ENCODE measurements at places on chromosomes 12 and 14.

DNA sequence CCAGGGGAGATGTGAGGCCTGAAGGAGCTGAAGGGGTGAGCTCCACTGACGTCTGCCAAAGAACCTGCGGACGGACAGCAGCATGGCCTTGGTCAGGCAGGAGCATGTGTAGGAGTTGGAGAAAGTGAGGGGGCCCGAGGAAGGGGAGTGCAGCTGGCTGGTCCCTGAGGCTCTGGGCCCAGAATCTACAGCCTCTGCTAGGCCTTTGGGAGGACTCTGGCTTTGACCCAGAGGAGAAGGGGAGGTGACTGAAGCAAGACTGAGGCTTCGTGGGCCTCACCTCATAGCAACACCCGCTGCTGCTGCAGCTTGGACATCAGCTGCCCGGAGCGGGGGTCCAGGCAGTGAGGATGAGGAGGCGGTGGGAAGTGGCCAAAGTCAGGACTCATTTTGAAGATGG lies 216.6 kb upstream of the FKBP4 start:
- DNase-seq = no peak

DNA sequence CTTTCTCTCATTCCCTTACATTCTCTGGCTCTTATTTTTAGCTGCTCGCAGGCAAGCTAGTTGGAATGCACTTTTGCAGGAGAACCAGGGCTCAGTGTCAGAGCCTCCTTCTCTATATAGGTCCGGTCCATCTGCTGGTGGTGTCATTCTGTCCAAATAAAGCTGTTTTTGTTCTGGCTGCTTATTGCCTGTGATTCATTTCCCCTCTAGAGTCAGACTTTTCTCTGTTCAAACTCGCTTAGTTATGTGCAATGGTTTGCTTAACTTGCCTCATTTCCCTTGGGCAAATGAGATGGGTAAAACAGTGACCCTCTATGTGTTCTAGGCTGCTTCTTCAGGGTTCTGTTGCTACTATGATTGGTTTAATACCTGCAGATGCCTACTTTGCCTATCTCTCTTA lies 2.9 kb downstream of the SMARCD1 start:
- DNase-seq = no peak

DNA sequence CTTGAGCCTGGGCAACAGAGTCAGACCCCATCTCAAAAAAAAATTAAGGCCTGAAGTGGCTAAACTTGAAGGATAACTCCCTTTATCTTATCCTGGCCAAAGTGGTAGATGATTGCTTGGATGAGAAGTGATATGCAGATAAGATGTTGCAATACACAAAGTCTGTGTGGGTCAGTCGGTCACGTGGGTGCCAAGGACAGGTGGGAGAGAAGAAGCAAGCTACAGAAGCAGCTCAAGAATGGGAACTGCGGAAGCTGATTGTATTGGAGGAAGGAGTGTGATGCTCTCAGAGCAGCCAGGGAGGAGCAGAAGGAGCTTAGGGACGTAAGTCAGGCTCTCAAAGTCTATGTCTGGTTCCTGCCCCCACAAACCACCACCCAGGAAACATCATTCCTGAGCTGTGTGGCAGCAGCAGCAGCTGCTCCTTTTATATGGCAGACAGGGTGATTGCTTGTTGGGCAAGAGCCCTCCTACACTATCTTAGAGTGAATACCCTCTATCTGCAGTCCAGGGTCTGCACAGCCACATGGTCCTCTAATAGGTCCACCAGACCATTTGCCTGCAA lies 54.5 kb downstream of the ATP2A2 start:
- DNase-seq = no peak

- DNase-seq = no peak
Measured at GRCh38 chr12:92973614-92974013, 44.5 kb upstream of the EEA1 start.

DNA sequence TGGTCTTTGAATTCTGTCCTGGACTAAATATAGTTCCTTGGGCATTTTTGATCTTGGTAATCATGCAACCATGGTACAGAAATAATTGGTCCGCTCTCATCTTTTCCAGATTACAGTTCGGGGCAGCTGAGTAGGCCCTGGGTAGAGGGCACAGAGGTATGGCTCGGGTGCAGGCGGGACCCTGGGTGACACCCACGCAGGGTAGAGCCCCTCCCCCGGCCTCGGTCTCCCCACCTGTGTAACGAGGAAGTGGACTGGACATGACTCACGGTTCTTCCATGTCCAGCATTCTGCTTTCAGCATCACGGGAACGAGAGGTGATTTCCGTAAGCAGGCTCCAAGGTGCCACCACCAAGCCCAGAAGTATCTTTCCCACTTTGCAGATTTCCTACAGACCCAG lies 91.0 kb upstream of the DIO3 start:
- DNase-seq = no peak

DNA sequence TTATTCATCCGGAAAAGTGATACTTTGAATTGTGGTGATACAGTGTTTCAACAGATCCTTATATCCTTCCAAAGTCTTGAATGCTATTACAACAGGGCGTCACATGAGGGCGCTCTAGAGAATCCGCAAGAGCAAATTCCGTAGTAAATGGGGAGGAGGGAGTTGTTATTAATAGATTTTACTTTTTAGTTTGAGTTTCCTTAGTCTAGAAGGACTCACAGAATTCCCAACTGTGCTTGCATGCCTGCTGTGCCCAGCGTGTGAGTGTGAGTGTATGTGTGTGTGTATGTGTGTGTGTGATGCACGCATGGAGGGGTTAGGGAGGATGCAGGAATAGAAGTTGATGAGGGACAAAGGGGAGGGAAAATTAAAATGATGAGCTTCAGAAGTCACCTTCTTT lies 375.3 kb downstream of the C12orf75 start:
- DNase-seq = peak; percentile 16

- no peak for DNase-seq
Measured at GRCh38 chr12:131151558-131152345, 198.0 kb downstream of the ADGRD1 start.

DNA sequence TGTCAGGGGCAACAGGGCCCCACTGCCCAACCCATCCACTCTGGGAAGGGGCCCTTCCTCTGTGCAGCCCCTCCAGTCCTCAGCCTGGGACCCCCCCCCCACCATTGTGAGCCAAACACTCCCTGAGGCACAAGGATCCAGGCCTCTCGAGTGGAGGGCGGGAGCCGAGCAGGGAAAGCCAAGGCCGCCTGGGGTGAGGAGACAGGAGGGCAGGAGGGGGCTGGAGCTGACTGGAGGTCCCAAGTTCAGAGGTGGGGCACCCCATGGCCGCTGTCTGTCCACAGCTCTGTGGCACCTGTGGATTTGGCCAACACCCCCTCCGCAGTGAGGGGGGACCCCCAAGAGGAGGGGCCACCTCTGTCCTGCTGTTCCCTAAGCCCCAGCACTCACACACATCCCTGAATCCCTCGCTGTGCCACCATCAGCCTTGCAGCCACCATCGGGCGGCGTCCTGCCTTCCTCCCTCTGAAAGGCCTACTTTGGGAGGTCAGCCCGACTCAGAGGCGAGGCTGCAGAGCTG lies 25.4 kb upstream of the C14orf180 start:
- DNase-seq = no peak

DNA sequence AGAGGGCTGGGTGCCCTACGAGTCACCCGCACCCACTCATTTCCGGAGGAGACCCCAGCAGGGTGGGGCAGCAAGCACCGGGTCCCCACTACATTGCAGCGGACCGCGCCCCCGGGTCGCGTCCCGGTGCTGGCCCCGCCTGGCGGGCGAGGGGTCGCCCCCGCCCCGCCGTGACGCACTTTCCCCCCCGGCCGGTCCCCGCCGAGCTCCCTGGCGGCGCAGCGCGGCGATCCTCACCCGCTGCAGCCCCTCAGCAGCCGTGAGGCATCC lies 106.1 kb downstream of the PRICKLE1 start:
- DNase-seq = no peak

- DNase-seq = no peak
Measured at GRCh38 chr12:69091442-69092017, 147.8 kb upstream of the CPSF6 start.

- DNase-seq = no peak
Measured at GRCh38 chr12:28878629-28879028, 270.4 kb upstream of the FAR2 start.

DNA sequence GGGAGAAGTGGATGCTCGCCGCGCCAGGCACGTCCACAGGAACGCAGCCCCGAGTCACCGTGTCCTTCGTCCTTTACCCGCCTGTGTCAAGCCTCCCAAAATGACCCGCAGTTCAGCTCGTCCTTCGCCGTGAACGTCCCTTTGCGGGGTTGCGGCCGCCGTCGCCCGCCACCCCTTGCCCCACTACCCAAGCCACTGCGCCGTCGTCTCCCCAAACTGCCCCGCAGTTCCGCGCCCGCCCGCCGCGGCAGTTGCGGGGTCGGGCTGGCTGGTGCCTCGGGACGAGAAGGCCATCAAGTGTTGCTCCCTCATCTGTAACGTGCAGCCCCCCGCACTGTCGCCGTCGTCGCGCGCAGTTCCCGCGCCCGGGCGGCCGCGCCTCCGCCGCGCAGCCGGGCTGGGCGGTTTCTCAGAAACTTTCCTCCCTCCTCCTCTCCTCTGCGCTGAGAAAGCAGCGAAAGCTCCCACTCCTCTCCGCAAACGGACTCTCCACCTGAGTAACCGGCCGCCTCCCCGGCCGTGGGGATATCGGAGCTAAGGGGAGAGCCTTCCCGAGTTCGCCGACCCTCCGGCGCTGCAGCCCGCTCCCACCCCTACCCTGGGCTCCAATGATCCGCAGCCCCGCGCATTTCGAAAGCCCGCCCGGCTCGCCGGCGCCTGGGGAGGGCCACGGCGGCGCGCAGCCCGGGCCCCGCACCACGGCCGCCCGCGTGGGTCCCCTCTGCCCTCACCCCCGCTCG lies 6.7 kb downstream of the CDKN1B start:
- DNase-seq = no peak

GRCh38 chr14:105206873-105207272 lies 25.8 kb upstream of the NUDT14 start:
- DNase-seq = no peak

DNA sequence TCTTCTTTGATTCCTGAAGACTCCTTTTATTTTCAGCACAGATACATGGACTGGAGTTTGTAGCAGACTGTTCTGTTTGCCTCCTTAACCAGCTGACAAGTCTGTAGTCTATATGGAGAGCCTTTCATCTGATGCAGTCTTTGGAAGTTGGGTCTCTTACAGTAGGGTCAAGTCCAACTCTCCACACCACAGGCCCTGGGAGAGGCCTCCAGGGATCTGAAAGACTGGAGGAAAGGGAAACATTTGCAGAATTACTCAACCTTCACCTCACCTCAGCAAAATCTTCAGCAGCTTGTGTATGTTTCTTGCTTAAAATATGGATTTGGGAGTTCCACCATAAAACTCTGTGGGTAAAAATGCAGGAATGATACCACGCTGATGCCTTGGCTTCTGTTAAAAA lies 188.4 kb downstream of the MSRB3 start:
- DNase-seq = no peak

DNA sequence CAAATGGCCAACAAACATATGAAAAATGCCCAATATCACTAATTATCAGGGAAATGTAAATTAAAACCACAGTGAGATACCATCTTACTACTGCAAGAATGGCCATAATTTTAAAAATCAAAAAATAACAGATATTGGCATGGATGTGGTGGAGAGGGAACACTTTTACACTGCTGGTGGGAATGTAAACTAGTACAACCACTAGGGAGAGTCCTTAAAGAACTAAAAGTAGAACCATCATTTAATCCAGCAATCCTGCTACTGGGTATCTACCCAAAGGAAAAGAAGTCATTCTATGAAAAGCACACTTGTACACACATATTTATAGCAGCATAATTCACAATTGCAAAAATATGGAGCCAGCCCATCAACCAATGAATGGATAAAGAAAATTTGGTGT lies 459.7 kb downstream of the GXYLT1 start:
- DNase-seq = no peak

GRCh38 chr14:64681796-64682710 lies 22.2 kb upstream of the PLEKHG3 start:
- peak; percentile 74 for DNase-seq

- DNase-seq = no peak
Measured at GRCh38 chr12:49643135-49643534, 19.8 kb downstream of the PRPF40B start.

- DNase-seq = no peak
Measured at GRCh38 chr12:42056130-42056529, 88.5 kb downstream of the GXYLT1 start.

- DNase-seq = peak; percentile 53
Measured at GRCh38 chr14:54691525-54692283, 124.8 kb downstream of the SAMD4A start.

GRCh38 chr12:77685112-77685511 lies 145.6 kb upstream of the NAV3 start:
- no peak for DNase-seq

GRCh38 chr12:109191621-109192250 lies 75.3 kb downstream of the ACACB start:
- DNase-seq = no peak

GRCh38 chr14:95346820-95347219 lies 27.1 kb upstream of the CLMN start:
- no peak for DNase-seq

GRCh38 chr14:84458881-84459280 lies 1071.1 kb upstream of the FLRT2 start:
- no peak for DNase-seq

- DNase-seq = no peak
Measured at GRCh38 chr12:40146800-40147797, 41.2 kb upstream of the SLC2A13 start.

- DNase-seq = no peak
Measured at GRCh38 chr12:103268831-103269514, 226.8 kb downstream of the C12orf42 start.

GRCh38 chr12:121611306-121611705 lies 15.0 kb upstream of the ORAI1 start:
- DNase-seq = no peak

DNA sequence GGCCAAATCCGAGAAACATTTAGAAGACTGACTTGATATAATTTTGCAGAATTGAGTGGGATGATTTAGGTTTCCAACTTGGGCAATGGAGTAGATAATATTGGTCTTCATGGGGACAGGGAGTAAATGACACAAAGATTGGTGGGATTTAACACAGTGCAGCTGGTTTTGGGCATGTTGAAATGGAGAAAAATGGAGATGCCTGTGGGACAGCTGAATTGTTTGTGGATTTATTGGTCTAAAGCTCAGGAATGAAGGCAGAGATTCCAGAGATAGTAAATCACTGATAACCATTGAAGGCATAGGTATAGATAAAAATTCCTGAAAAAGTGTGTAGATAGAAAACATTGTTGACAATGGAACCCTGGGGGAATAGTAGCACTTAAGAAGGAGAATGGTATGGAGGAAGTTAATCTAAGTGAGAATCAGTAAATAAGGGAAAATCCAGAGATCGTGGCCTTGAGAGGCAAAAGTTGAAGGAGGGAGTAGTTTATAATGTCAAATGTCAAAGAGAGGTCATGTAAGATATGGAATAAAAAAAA lies 120.9 kb upstream of the ATP2B1 start:
- no peak for DNase-seq

All from C1 segment of cervical spinal cord (tissue), 14 donors.